ENCODE measurements at places on chromosomes 3 and 15.

DNA sequence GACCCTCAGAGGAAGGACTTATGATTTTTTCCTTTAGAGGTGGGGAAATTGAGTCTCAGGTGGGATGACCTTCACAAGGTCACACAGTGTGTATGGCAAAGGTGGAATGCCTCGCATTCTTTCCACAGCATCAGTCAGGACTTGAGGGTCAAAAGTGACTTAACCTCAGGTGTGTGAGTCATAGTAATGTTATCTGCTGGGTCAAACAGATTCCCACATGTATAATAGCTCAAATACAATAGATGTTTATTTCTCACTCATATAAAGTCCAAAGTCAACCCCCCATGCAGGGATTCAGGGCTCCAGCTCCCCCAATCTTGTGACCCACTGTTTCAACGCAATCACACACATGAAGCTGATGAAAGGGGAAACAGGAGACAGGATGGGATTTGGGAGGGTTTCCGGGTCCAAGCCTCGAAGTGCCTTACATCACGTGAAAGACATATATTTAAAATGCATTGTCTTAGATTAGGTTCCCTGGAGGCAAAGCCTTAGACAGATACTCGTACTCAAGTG, 34.0 kb upstream of the CCDC174 start:
- no peak for DNase-seq

DNA sequence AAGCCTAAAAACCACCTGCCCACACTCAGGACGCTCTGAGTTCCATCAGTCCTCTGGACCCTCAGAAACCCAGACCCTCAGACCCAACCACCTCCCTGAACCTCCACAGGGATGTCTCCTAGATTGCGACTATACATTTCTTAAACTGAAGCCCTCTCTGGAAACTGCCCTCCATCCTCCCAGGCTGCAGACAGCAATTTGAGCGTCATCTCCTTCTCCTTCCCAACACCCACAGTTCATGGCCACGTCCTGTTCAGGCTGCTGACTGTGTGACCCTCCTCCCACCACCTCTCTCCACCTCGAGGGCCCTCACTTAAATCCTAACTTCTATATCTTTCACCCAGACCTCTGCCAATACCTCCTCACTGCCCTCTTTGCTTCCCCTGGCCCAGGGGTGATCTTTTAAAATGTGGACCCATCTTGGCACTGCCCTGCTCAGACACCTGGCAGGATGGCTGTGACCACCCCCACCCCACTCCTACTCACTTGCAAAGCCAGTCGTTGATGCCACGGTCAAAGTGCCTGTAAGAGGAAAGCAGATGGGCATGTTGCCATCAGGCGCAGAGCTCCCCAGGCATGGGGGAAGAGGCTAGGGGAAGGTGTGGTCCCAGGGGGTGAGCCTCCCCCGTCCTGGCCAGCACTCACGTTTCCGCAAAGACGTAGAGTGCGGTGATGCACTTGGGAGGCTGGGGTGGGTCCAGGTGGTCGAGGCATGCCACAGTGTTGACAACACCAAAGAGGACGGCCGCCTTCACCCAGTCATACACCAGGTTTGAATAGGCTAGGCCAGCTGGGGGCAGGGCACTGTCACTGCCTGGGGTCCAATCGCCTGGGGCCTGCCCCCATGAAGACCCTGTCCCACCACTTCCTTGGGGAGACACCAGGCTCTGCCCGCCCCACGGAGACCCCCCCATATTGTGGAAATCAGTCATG, 6.0 kb downstream of the HHATL start:
- DNase-seq = no peak

GRCh38 chr3:67414740-67415139, 239.7 kb downstream of the SUCLG2 start:
- no peak for DNase-seq

GRCh38 chr15:66750609-66751008, 48.6 kb downstream of the SMAD6 start:
- DNase-seq = no peak

All from HuH-7.5 (cell line).